ENCODE measurements at places on chromosomes 16 and 17.
A peak's percentile ranks its signal among the peaks of the same experiment; 100 is the strongest.

DNA sequence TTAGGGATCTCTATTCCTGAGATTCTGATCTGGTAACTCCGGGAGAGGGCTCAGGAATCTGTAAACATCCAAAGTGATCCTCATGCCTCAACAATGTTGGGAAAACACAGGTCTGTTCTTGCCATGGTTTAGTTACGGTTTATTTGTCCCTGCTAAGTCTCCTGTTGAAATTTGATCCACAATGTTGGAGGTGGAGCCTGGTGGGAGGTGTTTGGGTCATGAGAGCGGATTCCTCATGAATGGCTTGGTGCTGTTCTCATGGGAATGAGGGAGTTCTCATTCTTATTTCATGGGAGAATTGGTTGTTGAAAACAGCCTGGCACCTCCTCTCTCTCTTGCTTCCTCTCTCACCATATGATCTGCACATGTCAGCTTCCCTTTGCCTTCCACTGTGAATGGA is 608.6 kb upstream of the GOT2 start:
- no peak for DNase-seq

GRCh38 chr17:74759941-74760340 is 11.5 kb downstream of the NHERF1 start:
- DNase-seq = no peak

- DNase-seq = no peak
Measured at GRCh38 chr16:82603784-82604411, 22.9 kb upstream of the CDH13 start.

DNA sequence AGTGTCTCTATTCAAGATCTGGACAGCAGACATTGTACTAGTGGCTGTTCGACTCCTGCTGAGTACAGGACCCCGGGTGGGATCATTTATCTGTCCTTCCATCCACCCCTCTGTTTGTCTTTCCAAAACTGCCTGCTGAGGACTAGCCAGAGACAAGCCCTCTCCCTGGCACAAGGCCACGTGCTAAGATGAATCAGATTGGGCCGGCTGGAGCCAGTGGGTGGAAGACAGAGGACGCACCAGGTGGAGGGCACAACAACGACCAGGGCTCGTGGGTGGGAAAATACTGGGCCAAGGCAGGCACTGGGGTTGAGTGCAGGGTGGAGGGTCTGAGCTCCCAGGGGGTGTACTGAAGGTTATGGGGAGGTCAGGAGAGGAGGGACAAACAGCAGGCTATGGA is 1.4 kb upstream of the CA7 start:
- no peak for DNase-seq

GRCh38 chr16:86984991-86985647 is 332.1 kb downstream of the C16orf95 start:
- no peak for DNase-seq

DNA sequence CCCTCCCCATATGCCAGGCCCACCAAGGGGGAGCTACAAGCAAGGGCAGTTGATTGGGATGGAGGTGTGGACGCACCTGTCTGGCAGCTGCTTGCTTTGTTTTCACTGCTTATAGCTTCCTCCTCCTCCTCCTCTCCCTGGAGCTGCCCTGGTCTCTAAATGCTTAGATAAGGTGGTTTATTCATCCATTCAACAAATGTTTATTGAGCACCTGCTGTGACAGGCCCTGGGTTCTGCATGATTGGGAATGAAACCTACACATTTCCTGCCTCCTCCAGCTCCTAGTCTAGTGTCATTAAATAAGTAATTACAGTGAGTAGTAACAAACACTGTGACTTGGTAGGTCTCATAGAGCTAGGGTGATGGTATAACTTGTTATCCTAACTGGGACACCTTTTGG is 17.4 kb upstream of the MAP3K14 start:
- DNase-seq = no peak

GRCh38 chr17:64491034-64491860 is 5.6 kb downstream of the POLG2 start:
- DNase-seq = peak; percentile 24

GRCh38 chr16:61936522-61936921 is 99.7 kb downstream of the CDH8 start:
- no peak for DNase-seq

GRCh38 chr17:38719943-38720641 is 10.0 kb upstream of the CISD3 start:
- no peak for DNase-seq

GRCh38 chr17:5640726-5641125 is 56.4 kb upstream of the NLRP1 start:
- no peak for DNase-seq

DNA sequence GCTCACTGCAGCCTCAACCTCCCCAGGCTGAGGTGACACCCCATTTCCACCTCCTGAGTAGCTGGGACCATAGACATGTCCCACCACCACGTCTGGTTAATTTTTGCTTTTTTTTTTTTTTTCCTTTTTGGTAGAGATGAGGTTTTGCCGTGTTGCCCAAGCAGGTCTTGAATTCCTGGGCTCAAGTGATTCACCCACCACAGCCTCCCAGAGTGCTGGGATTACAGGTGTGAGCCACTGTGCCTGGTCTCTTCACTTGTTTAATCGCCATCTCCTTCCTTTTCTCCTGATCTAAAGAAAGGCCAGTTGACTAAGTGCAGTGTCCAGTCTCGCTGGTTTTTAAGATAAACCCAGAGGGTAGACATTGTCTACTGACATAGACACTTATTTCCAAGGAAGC is 152.0 kb downstream of the C16orf95 start:
- DNase-seq = no peak

DNA sequence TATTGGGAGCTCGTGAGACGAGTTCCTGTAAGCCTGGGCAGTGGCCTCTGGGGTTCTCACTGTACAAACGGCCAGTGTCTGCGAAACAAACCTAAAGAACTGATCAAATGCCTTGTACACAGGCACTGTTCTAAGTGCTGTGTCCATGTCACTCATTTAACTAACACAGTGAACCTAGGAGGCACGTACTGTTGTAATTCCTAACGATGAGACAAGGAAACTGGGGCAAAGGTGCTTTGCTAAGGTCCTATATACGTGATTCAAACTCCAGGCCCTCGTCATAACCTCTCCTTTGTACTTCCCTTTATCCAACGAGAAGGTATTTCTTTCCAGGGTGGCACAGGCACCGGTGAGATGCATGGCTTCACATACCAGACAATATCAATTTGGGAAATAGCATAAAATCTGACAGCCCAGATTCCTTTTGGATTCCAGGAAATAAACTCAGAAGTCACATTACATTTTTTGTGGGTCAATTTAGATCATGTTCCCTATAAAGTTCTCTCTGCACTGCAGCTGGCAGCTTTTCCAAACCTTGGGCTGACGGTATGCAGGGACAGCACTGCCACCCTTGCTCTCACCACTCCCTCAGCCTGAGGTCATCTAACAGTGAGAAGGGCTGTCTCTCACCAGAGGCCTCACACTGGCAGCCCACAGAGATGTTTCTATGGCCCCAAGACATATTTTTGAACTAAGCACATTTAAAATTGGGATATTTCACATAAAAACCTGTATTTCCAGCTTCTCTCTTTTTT is 18.3 kb downstream of the GLYR1 start:
- DNase-seq = no peak

GRCh38 chr17:52505601-52506000 is 347.1 kb upstream of the CA10 start:
- DNase-seq = no peak

DNA sequence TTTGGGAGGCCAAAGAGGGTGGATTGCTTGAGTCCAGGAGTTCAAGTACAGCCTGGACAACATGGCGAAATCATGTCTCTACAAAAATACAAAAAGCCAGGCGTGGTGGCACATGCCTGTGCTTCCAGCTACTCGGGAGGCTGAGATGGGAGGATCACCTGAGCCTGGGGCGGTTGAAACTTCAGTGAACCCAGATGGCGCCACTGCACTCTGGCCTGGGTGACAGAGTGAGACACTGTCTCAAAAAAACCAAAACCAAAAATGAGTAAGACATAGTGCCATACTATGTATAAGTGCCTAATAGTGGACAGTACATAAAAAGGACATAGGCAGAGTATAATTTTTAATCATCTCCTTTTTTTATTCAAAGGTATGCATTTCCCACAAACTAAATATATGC is 4.0 kb downstream of the CTC1 start:
- DNase-seq = no peak

- no peak for DNase-seq
Measured at GRCh38 chr17:62704381-62704971, 77.0 kb downstream of the MRC2 start.

DNA sequence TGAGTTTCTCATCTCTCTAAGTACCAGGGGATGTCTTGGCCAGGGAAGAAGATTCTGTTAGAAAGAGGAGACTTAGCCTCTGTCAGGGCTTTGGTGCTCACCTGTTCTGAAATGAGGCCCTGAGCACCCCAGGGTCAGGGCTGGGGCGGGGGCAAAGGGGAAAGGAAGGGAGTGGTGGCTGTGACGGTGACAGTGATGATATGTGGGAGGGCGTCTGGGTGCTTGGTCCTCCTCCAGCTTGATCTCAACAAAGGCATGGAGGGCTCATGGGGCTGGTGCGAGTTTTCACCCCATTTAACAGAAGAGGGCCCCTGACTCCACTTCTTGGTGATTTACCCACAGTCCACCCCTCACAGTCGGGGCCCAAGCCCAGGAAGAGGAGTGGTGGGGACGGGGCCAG is 15.1 kb downstream of the SOX8 start:
- DNase-seq = no peak

DNA sequence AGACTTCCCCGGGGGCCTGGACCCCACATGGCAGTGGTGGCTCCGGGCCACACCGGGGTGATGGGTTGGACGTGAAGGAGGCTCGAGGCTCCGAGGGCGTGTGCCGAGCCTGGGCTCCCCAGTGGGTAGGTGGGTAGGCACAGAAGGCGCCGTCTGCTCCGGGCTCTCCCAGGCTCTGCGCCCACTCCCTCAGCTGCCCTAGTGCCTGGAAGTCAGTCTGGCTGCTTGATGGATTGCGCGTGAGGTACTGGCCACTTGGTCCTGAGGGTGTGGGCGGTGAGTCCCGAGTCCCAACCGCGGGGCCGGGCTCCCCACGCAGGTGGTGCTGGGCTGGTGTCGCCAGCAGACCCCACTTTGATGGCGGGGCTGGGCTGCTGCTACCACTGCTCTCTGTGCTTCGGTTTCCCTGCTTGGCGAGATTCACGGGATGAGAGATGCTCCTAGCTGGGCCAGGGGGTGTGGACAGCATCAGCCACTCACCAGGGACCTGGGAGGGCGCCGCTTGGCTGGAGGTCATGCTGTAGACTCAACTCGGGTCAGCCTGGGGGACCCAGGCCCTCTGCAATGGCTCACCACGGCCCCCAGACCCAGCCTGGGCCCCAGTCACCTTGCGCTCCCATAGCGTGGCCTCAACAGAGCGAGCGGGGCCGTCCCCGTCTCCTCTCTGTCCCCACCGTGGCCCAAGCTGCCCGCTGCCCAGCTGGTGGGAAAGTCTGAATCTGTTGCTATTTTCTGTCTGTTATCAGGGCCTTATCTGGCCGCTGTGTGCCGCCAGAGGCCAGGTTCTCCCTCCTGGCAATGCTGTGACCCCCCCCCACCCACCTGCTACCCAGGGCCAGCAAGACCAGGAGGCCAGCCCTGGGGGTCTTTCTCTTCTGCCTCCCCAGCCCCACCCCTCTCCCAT is 26.1 kb downstream of the ZFPM1 start:
- DNase-seq = no peak

DNA sequence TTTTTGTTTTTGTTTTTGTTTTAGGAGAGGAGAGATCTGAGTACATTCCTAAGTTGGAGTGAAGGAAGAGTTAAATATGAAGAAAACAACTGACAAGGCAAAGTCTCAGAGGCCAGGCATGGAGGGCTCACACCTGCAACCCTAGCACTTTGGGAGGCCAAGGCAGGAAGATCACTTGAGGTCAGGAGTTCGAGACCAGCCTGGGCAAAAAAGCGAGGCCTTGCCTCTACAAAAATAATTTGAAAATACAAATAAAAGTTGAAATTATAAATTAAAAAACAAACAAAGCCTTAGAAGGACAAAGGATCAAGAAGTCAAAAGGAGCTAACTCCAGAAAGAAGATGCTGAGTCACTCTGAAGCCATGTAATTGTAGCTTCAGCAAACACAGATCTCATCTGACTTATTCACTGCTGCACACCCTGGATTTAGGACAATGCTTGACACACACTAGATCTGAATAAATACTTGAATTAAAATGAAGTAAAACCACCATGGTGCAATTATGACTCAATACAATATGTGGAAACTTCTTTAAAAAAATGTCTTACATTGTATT is 9.1 kb downstream of the CEP20 start:
- no peak for DNase-seq

GRCh38 chr17:15909481-15909991 is 35.4 kb upstream of the ADORA2B start:
- DNase-seq = no peak

All from activated CD4-positive, alpha-beta T cell treated with anti-CD3 and anti-CD28 coated beads for 1 hour (primary cell).